ENCODE measurements at places on chromosomes 2 and 18. TPM values are rescaled to one million over a fixed set of nuclear protein-coding genes. Genes with fewer than 3 reads are reported as not detected.

GRCh38 chr2:75102011-75102410 lies 97.3 kb downstream of the TACR1 start:
- no peak for DNase-seq

DNA sequence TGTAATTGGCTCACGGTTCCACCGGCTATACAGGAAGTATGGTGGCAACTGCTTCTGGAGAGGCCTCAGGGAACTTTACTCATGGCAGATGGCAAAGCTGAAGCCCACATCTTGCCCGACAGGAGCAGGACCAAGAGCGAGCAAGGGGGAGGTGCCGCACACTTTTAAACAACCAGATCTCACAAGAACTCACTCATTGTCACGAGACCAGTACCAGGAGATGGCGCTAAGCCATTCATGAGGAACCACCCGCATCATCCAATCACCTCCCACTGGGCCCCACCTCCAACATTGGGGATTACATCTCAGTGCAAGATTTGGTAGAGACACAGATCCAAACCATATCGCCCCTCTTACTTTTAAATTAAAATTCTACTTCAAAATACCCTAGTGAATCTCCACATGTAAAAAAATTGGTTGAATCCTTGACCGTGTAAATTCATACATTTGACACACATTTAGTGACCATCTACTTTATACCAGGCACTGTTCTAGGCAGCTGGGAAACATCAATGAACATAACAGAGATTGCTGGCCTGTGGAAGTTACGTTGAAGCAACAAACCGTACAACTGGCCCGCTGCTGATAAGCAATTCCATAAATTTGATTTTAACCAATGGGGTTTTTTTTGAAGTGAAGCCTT lies 87.6 kb downstream of the ALPK2 start:
- no peak for DNase-seq

KLHL41 gene
- polyA plus RNA-seq, result 0.26 TPM

- no peak for DNase-seq
Observed at GRCh38 chr2:216217904-216218260, 108.7 kb downstream of the XRCC5 start.
